ENCODE measurements at places on chromosomes 4 and X.

GRCh38 chrX:42973321-42973720 lies 195.4 kb upstream of the PPP1R2C start:
- DNase-seq: no peak

DNA sequence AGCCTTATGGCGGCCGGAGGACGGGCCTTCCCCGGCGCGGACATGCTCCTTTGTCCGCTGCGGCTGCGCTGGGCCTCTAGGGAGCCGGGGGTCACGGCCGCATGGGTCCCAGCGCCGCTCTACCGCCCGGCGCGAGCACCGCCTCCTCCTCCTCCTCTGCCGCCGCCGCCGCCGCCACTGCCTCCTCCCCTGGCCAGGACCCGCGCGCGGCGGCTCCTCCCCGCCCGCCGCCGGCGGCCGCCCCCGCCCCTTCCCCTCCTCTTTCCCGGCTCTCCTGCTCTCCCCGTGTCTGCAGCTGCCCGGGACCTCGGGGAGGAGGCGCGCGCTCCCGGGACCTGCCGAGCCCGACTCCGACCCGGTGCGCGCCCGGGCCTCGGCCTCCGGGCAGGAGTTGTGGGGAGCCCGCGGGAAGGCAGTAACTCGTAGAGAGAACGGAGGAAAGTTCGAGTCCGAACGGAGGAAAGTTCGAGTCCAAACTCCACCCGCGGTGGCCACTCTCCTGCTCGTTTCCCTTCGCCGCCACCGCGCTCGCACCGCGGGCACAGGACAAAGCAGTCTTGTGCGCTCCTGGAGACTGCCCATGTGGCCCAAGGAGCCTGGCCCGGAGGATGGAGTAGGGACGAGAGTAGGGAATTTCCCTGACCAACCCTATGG lies at the start of gene ADGRA3:
ADGRA3 (minus strand) TSS at position 179 of the 654 bp plus-strand sequence. CDS start 282 bp downstream, outside the sequence.
- DNase-seq: no peak

- no peak for DNase-seq
These were observed 3.4 kb downstream of the MSX1 start for GRCh38 chr4:4862665-4863482.

DNA sequence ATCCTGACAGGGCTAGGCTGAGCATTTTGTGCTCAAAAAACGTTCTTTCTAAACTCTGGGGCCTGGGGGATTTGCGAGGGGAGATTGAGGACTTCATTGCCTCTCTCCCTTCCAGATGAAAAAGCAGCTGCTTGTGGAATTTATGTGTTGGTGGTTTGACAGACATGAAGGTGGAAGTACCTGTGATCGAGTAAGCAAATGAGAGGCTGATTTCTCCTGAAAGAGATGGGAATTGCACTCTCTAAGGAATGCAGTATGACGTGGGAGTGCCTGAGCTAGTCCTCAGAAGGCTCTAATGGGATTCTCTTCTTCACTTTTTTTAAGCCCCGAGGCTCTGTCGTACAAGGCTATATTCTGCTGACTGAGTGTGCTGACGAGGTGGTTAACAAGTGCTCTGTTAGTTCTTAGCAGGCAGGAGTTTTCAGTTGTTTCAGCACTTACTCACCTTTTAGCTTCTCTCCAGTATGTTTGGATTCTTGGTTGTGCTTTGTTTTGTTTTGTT lies 426.8 kb upstream of the CNKSR2 start:
- DNase-seq: no peak

DNA sequence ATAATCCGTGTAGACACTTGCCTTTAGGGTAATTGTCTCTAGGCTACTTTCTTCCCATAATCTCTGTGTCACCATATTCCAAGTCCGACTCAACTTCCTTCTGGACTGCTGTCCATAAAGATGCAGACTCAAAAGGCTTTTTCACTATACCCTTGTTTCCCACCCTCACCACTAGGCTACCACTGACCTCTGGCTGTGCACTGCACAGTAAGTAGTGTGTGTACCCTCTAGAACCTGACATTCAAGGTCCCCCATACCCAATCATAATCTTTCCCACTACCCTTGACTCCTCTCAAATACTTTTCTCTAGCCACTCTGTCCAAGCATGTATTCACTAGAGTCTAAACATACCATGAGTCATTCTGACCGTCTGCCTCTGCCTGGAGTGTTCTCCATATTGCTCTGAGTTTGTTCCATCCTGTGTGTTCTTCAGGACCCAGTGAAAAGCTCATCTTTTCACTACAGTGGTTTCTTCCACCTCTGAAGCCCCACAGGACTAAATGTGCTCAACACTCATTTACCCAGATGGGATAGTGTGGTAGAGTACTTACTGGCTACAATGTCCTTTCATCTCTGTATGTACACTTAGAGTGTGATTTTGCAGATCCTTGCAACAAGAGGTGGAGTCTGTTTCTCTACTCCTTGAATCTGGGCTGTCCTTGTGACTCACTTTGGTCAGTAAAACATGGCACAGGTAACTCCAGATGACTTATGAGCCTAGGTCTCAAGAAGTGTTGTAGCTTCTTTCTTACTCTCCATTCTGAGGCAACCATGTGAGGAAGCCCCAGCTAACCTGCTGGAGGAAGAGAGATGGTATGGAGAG lies 17.4 kb downstream of the JADE3 start:
- DNase-seq: no peak

GRCh38 chr4:19575924-19576323 lies 675.8 kb upstream of the SLIT2 start:
- DNase-seq: no peak

DNA sequence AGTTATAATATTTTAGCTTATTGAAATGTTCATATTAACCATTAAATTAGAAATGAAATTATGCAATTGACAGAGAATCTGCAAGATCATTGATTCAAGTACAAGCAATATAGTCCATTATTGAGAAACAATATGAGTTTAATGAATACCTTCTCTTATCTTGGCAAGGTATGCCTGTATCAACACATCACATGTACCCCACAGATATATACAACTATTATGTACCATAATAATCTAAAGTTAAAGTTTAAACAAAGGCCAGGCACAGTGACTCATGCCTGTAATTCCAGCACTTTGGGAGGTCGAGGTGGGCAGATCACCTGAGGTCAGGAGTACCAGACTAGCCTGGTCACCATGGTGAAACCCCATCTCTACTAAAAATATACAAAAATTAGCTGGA lies 514.7 kb downstream of the PCDH7 start:
- DNase-seq: no peak

DNA sequence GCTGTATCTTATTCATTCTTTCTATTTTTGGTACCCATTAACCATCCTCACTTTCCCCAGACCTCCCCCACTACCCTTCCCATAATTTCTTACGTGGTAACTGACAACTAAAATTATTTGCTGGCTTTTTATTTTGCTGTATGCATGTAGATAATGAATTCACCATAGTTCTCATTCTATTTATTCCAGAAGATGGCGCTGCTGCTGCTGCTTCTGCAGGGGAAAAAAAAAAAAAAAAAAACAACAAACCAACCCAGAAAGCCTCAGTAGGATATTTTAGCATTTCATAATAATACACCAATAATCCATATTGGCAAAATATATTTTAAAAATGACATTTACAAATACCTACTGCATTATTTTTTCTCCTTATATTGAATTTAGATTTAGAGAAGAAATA lies 416.6 kb upstream of the MAGEB18 start:
- DNase-seq: no peak

DNA sequence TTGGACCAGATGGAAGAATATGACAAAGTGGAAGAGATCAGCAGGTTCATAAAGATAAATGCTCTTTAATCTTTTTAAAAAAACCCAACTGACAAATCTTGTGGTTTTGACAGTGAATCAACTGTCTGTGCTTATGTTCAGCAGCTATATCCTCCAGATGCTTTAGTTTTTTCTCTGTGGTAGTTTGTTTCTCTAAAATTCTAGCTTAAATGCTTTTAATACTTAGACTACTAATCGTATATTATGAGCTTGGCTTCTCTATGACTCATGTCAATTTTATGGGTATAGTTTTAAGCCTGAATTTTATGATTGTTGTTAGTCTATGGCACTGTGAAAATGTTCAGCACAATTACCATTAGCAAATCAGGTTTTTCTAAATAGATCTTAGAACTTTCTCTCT lies 12.9 kb downstream of the HHIP start:
- DNase-seq: no peak

DNA sequence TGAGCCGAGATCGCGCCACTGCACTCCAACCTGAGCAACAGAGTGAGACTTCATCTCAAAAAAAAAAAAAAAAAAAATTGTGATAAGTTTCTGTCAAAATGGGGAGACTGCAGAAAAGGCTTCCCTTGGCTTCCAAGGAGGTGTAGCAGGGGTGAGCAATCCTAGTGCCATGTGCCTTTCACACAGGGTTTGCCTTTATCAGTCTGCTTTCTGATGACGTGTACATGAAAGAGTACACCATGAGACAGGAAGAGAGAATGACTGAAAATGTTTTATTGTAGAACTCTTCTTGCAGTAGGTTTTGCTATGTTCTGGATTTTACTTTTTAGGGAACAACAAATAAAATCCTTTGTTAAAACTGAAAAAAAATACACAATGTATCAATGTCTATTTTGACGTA lies 23.4 kb upstream of the ZFP42 start:
- DNase-seq: no peak

DNA sequence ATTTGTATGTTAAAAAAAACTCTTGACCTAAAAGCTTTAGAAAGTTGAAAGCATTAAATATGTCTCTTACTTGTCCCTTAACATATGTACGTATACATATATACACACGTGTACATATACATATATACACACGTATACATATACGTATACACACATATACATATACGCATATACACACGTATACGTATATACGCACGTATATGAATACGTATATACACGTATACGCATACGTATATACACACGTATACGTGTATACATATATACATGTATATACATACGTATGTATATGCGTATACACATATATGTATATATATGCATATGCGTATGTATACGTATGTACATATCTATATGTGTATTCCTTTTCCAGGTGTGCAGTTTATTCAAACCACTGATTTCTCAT lies 3.8 kb downstream of the KDM6A start:
- no peak for DNase-seq

- DNase-seq: no peak
These were observed 100.7 kb downstream of the SPRY1 start for GRCh38 chr4:123497340-123497739.

GRCh38 chr4:162485486-162485885 lies 321.7 kb upstream of the FSTL5 start:
- no peak for DNase-seq

GRCh38 chrX:2314831-2315365 lies 185.9 kb downstream of the DHRSX start:
- DNase-seq: no peak

- DNase-seq: no peak
These were observed 331.3 kb downstream of the GRXCR1 start for GRCh38 chr4:43223820-43224219.

- no peak for DNase-seq
These were observed 14.1 kb upstream of the TMEM131L start for GRCh38 chr4:153451911-153452657.

GRCh38 chr4:136873555-136873954 lies 658.7 kb downstream of the PCDH18 start:
- DNase-seq: no peak

DNA sequence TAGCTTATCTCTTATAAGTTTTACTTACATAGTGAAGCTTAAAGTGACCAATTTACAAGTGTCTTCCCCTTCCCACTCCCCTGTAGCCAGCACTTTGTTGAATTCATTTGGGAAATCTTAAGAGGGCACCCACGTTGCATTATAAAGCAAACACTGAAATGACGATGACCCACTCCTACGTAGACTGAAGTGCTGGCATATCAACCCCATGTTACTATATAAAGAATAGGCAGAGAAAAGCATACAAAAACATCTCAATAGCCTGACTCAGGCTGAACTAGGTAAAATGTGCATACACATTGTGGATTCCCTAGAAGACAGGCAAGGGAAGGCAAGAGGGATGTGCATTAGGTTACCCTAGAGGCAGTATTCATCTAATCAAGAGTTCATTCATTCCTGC lies 313.4 kb downstream of the TENM3 start:
- DNase-seq: no peak

DNA sequence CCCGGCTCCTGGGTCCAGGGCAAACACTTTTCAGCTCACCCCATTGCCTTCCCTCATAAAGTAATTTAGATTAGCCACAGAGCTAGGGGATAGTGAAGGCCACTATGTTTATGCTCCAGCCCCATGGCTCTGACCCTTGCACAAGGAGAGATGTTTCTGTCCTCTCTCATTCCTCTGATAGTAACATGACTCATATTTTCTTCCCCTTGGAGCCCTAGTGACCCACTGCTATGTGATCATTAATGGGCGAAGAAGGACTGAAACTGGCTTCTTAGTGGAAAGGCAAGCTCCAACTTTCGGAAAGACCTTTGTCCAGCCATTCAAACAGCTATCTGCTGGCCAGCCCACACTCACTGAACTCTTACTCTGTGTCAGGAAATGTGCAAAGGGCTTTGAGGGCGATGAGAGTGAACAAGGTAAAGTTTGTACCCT lies 12.3 kb downstream of the CLDN2 start:
- no peak for DNase-seq

GRCh38 chrX:46588263-46588662 lies 14.7 kb downstream of the CHST7 start:
- no peak for DNase-seq

DNA sequence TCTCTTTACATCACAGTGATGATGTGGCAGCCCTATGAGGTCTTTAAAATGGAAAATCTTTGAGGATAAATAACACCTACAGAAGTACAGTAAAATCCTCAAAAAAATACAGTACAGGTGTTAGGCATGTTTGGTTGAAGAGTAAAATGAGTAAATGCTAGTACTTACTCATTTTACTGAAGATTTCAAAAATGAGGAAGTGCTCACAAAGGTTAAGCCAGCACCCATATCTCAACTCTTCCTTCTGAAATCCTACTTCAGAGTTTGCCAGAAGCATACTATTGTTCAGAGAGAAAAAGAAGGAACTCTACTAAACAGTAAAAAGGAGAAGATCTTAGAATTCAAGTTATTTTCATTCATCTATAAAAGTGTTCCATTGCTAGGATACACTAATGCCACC lies 130.9 kb downstream of the CBR4 start:
- no peak for DNase-seq

DNA sequence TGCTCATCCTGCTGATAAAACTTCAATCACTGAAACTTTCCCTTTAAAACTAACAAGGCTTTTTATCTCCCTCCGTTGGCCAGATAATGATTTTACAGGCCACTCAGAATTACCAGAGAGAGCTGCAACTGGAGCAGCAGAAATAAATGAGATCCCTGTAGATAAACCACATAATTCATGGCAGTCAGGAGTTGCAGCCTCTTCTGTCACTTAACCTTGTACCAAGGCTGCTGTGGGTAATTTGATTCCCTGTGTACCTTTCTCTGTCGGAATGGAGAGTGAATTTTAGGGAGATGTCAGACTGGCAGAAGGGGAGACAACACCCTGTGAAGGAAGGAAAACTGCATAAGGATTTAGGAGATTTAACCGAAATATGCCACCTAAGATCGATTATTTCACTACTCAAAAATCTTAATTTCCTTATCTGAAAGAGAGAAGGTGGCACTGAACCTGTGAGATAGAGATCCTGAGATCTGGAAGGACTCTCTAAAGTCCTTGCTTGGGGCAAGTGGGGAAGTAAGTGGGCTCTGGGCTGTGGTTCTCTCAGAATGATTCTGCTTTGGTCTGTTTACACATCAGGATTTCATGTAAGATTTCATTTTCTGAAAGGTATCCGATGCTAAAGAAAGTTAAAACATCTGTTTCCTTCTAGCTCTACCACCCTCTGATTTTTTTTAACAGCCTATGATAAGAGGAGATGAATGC lies 14.3 kb upstream of the TSPAN5 start:
- DNase-seq: no peak

Measured in GM12878 (cell line).